ENCODE measurements at places on chromosomes 4 and X.

GRCh38 chr4:96145601-96146000, 305.7 kb downstream of the PDHA2 start:
- DNase-seq: no peak

DNA sequence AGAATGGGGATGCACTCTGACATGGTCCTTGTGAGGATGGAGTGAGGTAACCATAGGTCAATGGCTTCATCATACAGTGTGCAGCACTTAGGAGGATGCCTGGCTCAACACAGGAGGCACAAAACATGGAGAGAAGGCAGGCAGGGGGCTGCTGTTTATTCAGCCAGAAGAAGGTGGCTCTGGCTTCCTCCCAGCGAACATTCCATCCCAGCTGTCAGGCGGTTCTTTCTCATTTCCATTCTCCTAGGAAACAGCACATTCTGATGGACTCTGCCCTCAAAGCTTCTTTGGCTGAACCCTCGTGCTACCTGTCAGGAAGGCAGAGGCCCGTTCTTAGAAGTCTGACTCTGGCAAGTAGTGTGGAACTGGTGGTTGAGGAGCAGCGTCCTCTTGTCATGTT, 18.6 kb downstream of the STK32B start:
- DNase-seq: no peak

DNA sequence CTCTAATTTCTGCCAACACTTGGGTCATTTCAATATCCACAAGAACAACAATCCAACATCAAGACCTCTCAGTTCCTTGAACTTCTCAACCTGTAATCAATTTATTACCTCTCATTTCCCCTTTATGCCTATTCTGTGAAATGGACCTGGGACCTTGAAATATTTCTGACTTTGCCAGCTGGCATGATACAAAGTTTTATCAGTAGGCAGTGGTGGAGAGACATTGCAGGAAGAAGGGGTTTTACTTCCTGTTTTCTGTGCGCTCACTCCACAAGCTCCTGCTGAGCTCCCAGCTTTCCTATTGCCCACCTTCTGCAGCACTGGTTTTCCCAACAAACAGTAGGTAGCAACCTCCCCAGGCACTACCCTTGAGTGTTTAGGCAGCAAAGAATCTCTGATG, 3.5 kb upstream of the ARHGEF6 start:
- no peak for DNase-seq

GRCh38 chr4:175054980-175055379, 136.8 kb downstream of the ADAM29 start:
- DNase-seq: no peak

GRCh38 chrX:51742586-51742985, 656 bp upstream of the GSPT2 start:
- no peak for DNase-seq

- no peak for DNase-seq
Observed at GRCh38 chrX:68147848-68148247, 285.4 kb downstream of the OPHN1 start.

- no peak for DNase-seq
Observed at GRCh38 chr4:113825272-113825671, 63.7 kb upstream of the CAMK2D start.

Measured in mesenteric fat pad (tissue), 1 donor.